Renal cortex interstitium (tissue), 15 donors: ENCODE measurements at places on chromosomes 6 and 20. TPM values are rescaled to one million over a fixed set of nuclear protein-coding genes. Genes with fewer than 3 reads are reported as not detected.

DNA sequence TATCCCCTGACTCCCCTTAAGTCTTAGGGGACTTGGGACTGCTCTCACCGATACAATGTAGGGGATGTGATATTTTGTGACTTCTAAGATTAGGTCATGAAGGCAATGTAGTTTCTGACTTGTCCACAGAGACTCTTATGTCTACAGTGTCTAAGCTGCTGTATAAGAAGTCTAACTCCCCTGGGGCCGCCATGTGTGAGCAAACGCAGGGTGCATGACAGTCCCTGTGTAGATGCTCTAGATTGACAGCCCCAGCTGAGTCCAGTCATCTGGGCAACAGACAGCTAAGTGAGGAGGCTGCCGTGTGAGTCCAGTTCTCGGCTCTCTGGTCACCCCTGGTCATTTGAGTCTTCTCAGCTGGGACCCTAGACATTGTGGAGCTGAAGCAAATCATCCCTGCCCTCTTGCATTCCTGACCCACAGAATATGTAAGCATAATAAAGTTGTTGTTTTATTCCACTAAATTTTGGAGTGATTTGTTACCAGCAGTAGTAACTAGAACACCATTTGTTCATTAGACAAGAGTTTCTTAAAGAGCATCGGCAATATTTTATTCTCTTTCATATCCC lies 743.3 kb upstream of the CHD6 start:
- peak; percentile 70 for DNase-seq

DNA sequence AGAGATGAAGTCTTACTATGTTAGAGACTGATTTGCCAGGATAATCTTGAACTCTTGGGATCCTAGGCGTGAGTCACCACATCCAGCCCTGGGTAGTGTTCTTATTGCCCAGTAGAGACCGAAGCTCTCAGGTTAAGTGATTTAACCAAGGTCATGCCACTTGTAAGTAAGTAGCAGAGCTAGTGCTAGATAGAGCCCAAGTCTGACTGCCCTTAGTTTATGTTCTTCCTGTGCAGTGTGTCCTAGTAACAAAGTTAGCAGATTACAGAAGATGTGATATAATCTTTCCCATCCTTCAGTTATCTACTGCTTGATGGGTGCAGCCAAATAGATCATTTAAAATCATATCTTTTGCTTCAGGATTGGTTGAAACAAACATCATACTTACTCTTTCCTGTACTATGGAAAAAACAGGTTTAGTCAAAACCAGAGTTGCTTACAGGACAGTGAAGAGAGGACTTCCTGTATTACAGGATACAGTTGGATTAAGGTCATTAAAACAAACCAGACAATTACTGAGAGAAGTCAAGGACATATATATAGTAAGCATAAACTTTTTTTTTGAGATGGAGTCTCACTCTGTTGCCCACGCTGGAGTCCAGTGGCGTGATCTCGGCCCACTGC lies 9.5 kb upstream of the PABPC1L start:
- no peak for DNase-seq

DNA sequence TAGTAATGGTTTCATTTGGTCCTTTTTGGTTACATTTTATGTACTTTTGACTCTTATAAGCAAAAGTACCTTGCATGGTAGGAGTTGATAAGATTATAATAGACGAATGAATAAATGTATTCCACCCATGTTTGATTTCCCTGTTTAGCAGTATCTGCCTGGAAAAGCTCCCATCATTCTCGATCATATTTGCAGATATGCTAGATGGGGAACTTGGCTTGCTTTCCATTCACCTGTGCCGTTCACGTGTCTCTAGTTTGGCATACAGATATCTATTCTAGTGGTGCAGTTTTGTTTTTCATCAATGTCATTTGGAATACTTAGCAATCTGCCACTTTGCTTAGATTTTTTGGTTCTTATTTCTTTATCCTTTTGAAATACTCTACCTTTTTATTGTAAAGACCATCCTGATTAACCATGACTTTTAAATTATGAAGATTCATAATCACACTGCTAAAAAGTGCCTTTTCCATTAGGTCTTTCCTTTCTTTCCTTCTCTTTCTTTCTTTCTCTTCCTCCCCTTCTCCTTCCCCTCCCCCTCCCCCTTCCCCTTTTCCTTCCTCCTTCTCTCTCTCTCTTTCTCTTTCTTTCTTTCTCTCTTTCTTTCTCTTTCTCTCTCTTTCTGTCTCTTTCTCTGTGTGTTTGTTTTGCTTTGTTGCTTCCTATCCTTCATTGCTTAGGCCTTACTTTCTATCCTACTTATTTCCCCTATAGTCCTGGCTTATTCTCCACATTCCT lies 40.4 kb downstream of the ANKS1A start:
- DNase-seq, result no peak

DNA sequence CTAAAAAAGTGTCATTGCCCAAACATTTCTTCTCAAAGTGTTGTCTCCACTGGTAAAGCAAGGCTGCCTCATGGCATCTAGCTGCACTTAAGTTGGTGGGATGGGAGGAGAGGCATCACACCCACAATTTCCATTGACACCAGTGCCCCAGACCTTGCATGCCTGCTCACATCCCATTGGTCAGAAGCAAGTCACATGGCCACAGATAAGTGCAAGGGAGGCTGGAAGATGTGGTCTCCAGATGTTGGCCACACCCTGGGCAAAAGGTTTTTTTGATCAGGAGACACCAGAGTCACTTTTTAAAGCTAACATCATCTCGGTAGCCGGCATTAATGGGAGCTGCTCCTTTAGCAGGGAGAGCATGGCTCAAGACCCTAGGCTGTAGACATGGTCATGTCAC lies 157.1 kb upstream of the CST7 start:
- DNase-seq, result no peak

GRCh38 chr20:341682-342081 lies 5.2 kb upstream of the NRSN2 start:
- no peak for DNase-seq

- no peak for DNase-seq
Measured at GRCh38 chr6:132445201-132445951, 44.1 kb upstream of the MOXD1 start.

DNA sequence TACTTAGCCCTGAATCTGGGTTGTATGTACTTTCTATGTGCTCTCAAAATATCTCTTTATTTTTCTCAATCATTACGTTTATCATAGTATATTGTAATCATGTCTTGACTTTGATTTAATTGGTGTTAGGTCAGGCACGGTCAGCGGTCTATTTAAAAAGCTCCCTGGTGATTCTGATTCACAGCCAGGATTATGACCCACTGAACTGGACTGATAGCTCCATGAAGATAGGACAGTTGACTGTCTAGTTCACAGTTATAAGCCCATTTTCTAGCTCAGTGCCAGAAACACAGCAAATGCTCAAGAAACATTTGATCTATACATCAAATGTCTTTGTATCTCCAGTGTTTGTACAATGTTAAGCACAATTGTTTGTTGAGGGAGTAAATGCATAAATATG lies 111.5 kb upstream of the CCN2 start:
- DNase-seq, result no peak

DNA sequence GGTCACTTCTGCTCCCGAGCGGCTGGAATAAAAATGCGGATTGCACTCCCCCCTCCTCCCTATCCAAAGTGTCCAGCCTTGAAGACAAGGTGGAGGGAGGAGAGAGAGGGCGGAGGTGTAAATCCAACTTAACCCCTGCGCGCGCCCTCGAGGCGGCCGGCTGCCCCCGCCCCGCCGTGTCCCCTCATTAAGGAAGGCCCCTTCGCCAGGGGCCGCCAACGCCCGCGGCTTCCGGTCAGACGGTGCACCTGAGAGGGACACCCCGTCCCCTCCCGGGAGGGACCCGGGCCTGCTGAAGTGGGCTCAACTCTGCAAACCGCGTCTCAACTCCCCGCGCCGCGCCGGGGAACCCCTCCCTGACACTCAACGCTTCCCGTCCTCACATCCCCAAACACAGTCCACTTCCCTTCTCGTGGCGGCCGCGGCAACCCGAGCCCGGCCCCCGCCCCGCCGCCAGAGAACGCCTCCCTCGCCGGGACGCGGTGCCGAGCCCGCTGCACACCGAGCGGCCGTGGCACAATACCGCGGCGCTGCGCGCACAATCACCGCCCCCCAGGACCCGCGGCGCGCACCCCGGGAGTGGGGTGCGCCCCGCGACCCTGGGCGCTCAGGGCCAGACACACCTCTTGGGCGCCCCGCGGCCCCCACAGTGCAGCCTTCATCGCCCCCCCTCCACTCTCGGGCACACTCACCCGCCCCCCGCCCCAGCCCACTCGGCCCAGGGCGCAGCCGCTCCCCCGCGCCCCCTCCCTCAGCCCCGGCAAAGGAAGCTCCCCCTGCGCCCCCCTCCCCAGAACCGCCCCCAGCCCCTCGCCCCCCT lies 102.5 kb downstream of the NOL4L start:
- no peak for DNase-seq

- no peak for DNase-seq
Measured at GRCh38 chr6:168145747-168146596, 67.0 kb upstream of the FRMD1 start.

DNA sequence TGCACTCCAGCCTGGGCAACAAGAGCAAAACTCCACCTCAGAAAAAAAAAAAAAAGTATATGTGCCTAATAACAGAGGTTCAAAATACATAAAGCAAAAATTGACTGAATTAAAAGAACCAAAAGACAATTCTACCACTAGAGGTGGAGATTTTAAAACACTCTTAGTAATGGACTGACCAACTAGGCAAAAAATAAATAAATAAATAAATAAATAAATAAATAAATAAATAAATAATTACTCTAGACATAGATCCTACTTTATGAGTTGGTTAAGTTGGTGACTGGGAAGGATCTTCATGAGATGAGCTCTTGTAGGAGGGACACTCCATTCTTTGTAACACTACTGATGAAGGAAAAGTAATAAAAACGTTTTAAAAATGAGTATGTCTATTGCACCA lies 113.9 kb downstream of the SGK1 start:
- no peak for DNase-seq

DNA sequence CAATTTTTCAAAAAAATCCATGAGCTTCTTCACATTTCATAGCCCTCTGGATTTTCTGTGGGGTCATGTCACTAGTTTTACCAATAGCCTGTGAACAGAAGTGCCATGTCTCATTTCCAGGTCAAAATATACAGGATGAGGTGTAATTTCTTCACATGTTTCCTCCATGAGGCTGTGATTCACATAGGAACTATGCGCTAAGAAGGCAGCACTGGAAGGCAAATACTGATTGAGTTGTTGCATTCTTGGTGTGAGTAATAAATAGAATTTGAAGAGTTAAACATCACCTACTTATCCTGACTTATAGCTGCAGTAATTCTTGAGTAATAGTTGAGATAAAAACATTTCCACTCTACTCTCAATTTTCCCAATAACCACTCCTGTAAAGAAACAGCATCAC lies 442.3 kb downstream of the HAO1 start:
- no peak for DNase-seq

DNA sequence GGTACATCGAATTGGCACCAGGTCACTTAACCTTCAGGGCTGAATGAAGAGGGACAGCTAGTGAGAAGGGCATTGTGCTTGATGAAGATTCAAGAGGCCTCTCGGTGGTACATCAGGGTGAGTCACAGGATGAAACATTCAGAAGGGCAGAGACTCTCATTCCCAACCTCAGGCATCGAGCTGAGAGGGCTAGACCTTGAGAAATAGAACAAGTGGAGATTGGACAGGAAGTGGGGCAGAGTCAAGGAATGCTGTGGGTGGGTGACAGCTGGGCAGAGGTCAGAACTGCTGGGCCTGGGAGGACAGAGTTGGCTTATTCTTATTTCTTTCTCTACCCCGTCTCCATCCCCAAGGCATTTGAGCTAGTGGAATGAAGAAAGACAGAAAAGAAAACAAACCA lies 126.0 kb downstream of the SCML4 start:
- no peak for DNase-seq

DNA sequence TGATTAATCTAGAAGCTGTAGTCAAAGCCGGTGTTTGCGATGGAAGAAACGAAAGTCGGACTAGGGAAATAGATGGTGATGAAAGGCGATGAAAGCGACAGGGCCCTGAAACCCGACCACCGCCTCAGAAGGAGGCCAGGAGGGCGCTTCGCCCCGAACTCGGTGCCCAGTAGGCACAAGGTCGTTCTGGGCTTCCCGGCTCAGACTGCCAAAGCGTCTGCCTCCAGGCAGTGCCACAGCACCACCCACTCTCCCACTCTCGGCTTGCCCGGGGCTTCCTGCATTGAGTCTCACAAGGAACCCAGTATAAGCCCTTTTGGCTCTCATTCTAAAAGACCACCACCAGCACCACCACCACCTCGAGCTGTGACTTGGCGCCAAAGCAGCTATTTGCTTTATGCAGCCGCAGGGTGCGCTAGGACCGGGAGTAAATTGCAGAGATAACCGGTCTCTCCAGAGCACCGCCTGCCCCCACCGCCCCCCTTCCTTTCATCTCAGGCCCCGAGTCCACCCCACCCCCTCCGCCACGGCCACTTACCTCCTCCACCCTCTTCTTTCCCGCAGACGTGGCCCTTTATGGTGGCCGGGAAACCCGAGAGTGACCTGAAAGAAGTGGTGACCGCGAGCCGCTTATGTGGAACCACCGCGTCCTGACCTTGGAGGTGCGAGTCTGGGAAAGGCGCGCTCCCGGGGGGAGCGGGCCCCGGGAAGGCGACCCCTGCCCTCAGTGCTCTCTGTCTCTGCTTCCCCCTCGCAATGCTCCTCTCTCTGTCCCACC lies 2.4 kb downstream of the TCF21 start:
- no peak for DNase-seq

The COL9A1 gene
- 39.5 TPM for polyA plus RNA-seq

The PCSK2 gene
- 0.48 TPM for polyA plus RNA-seq

The OSER1 gene
- polyA plus RNA-seq, result 56.7 TPM

The OARD1 gene
- polyA plus RNA-seq, result 66.3 TPM

The CGA gene
- 5.9 TPM for polyA plus RNA-seq

The LAMP5 gene
- 7.2 TPM for polyA plus RNA-seq

The MTCH1 gene
- 146 TPM for polyA plus RNA-seq

The TOX2 gene
- polyA plus RNA-seq, result 4.7 TPM

The GJA10 gene
- not detected for polyA plus RNA-seq

The UBE2C gene
- polyA plus RNA-seq, result 49.3 TPM

The KIF6 gene
- polyA plus RNA-seq, result 2.7 TPM

The SOX4 gene
- polyA plus RNA-seq, result 143 TPM

The KCNQ2 gene
- 7.2 TPM for polyA plus RNA-seq

The DNAH8 gene
- polyA plus RNA-seq, result 1.1 TPM
